SK-N-SH treated with all-trans-retinoic acid at 6 μM for 48 hours (cell line): ENCODE measurements at places on chromosomes 11 and 22.

- ATAC-seq, result peak; percentile 74
Measured at GRCh38 chr11:123103326-123103980, 41.5 kb upstream of the HSPA8 start.

DNA sequence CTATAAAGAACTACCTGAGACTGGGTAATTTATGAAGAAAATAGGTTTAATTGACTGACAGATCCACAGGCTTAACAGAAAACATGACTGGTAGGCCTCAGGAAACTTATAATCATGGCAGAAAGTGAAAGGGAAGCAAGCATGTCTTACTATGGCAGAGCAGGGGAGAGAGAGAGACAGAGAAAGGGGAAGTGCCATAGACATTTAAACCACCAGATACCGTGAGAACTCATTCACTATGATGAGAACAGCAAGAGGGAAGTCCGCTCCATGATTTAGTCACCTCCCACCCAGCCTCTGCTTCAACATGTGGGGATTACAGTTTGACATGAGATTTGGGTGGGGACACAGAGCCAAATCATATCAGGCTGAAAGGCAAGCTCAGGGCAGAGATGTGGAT is 327.1 kb upstream of the DDI1 start:
- no peak for ATAC-seq

DNA sequence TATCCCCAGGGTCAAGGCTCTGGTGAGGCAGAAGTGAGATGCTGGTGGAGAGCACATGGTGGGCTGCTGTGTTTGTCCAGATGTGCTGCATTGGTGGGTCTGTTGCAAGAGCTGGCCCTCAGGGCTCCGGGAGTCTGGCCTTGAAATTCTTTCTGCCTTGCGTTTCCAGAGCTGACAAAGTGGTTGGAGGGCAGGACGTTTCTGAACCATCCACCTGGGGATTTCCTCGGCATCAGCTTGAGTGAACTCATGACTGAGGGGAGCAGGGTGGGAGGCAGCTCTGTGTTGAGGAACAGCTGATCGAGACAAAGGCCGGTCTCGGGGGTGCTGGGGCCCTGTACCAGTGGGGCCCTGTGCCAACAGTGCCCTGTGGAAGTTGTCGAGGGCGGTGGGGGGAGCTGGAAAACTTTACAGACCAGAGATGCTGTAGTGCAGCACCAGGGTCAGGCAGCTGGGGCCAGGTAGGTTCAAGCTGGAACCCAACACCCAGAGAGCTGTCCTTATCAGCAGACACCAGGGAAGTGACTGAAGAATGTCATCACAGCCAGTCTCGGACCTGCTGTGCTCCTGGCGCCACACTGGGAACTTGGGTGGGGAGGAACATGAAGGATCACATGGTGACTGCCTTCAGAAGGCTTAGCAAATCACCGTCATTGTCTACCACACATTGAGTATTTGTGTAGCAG is 4.9 kb downstream of the TSKU start:
- ATAC-seq, result no peak

GRCh38 chr11:15180212-15180792 is 65.6 kb downstream of the INSC start:
- ATAC-seq, result no peak

GRCh38 chr11:119533462-119533861 is 110.5 kb upstream of the THY1 start:
- ATAC-seq, result peak; percentile 4; the same call in 1 of the 3 replicates

DNA sequence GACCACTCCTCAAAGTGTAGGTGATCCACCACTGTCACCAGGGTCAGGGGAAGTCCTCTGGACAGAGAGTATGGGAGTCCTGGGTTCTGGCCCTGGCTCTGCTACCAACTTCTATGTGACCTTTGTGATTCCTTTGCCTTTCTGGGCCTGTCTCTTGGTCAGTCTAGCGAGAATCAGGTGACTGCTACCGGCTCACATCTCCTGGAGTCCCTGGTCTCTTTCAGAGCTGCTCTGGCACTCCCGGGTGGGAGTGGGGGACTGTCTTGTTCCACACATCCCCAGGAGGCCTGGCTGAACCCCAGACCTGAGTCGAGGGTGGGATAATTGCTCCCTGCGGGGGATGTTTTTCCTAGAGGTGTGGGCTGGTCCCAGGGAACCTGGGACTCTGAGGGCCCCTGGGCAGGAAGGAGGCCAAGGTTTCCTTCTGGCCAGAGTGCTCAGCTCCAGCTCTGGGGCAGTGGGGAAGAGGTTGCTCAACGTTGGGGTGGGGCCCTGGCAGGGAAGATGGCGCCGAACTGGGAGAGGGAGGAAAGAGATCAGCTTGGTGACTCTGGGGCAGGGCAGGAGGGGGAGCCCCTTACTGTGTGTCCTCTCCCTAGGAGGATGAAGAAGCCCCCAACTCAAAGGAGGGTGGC is 2.1 kb downstream of the SOX10 start:
- ATAC-seq, result no peak

DNA sequence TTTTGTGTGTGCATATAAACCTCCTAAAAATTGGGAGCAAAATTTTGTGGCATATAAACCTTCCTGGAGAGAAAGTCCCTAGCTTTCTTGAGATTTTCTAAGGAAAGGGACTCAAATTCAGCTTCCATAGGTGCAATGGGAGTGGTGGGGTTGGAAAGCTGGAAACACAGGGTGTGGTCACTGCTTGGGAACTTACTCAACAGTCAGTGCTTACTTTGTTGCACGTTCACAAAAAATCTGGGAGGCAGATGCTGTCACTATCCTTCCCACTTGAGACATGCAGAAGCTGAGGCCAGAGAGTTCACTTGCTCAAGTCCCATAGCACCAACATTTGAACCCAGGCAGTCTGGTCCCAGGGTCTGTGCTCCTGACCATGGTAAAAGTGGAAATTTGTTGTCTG is 3.9 kb upstream of the CATSPERZ start:
- no peak for ATAC-seq
